Stimulated activated CD4-positive, alpha-beta T cell treated with anti-CD3 and anti-CD28 coated beads, Interleukin-15, amount 100 ng/mL, for 24 hours (primary cell): ENCODE measurements at places on chromosomes 5 and 9.
A peak's percentile ranks its signal among the peaks of the same experiment; 100 is the strongest.

DNA sequence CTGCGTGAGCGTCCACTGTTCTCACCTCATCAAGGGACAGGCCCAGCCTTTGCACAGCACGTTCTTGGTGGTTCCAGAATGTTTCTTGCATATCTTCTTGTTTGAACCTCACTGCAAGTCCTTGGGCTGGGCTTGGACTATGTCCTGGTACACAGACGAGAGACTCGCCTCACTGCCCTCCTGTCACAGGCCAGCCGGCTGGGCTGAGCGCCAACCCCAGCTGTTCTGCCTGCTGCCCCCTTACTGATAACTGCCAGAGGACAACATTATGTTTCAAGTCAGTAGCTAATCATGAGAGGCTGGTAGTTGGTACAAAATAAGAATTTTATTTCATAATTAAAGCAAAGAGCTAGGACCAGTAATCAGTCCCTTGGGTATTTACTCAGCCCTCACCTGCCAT lies 52.8 kb upstream of the LRRTM2 start:
- DNase-seq: no peak

DNA sequence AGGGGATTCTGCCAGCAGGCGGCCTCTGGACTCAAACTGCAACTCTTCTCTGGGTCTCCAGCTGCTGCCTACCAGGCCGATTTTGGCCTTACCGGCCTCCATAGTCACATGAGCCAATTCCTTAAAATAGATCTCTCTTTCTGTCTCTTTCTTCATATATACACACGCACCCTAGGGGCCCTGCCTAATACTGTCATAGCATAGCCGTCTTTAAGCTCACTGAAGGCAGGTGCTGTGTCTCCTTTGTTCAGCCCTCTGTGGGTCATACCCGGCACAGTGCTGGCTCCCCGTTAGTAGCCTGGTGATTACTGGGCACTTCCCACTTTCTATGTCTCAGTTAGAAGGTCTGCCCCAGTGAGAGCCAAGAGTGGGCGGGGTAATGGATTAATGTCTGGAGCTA lies 140.9 kb downstream of the HSPA4 start:
- no peak for DNase-seq

DNA sequence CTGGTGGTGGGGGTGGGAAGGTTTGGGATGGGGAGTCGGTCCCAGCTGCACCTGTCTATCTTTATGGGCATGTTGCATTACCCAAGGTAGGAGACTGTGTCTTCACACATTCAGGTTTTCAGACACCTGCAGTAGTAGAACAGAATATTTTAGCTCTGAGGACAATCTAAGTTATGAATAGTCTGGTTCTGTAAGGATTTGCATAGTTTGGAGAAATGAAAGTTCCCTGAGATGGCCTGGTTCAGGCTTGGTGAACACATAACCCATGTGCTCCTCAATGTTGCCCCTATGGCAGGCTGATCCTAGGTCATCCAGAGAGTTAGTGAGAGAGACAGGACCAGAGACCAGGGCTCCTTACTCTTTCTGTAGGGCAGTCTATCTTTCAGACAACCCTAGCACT lies 20.7 kb downstream of the TNFSF8 start:
- no peak for DNase-seq

DNA sequence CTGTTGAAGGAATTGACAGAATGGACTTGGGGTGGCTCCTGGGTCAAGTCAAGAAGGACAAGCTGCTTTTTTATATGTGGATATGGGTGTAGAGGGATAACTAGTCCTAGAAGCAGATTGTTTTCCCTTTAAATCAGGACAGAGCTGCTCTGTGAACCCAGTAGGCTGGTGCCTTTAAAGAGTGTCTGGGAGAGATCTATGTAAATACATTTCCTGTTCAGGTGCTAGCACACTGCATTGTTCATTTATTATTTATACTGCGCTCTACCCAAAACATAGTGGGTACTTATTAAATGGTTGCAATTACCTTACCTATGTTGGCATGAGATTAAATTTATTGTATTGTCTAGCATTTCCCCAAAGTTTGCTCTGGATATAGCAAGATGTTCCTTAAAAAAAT lies 86.6 kb upstream of the EQTN start:
- DNase-seq: no peak

DNA sequence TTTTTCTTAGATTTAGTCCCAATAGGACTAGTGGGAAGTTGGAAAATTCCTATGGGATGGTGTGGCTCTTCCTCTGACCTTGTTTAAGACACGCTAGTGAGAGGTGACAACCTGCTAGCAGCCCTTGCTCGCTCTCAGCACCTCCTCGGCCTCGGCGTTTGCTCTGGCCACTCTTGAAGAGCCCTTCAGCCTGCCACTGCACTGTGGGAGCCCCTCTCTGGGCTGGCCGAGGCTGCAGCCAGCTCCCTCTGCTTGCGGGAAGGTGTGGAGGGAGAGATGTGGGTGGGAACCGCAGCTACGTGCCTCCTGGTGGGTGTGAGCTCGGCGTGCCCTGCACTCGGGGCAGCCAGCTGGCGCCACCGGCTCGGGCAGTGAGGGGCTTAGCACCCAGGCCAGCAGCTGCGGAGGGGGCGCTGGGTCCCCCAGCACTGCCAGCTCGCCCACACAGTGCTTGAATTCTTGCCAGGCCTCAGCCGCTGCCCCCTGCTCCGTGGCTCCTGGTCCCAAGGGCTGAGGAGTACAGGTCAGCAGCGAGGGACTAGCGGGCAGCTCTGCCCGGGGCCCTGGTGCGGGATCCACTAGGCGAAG lies 254.5 kb upstream of the ANKRD55 start:
- no peak for DNase-seq

GRCh38 chr9:21903380-21903965 lies 90.7 kb downstream of the CDKN2A start:
- no peak for DNase-seq

GRCh38 chr9:115063058-115063845 lies 54.7 kb downstream of the TNC start:
- no peak for DNase-seq

- peak; percentile 58 for DNase-seq
Observed at GRCh38 chr5:150904479-150905311, at the start of gene ZNF300. Gene ZNF300 (minus strand): TSS chr5:150904980. CDS start chr5:150903155, 1,825 bp downstream.

- DNase-seq: no peak
Observed at GRCh38 chr5:15634591-15635288, 134.8 kb downstream of the FBXL7 start.

GRCh38 chr9:133130685-133131244 lies 9.7 kb upstream of the RALGDS start:
- peak; percentile 57 for DNase-seq

- no peak for DNase-seq
Observed at GRCh38 chr5:9859808-9860207, 229.7 kb upstream of the TAS2R1 start.

GRCh38 chr9:74755355-74755754 lies 132.4 kb downstream of the TRPM6 start:
- no peak for DNase-seq

DNA sequence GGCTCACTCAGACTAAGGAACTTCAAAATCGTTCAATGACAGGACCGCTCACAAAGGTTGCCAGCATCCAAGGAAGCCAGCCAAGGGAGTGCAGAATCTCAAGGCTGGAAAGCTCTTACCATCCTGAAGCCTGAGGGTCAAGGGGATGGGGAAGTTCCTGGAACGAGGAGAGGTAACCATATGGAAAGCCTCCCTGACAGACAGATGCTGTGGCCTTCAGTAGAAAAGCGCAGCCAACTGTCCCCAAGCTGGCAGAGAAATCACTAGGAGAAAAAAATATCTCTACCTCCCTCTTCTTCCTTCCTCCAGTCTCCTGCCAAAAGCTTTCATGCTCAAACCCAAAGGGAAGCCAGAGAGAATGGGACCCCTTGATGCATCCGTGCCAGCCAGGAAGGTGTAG lies 90.5 kb upstream of the RANBP3L start:
- no peak for DNase-seq

DNA sequence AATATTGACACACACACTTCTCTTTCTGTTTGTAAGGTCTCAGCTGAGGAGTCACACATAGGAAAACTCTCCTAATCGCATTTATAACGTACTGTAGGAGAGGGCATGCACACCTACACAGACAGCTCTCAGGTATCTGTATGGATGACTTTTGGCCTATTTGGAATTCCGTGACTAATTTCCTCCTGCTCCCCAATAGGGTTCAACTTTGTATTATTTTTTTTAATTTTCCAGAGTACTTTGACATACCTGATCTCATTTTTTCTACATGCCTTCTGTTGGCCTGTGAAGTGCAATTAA lies 195.9 kb downstream of the ARHGAP26 start:
- no peak for DNase-seq

DNA sequence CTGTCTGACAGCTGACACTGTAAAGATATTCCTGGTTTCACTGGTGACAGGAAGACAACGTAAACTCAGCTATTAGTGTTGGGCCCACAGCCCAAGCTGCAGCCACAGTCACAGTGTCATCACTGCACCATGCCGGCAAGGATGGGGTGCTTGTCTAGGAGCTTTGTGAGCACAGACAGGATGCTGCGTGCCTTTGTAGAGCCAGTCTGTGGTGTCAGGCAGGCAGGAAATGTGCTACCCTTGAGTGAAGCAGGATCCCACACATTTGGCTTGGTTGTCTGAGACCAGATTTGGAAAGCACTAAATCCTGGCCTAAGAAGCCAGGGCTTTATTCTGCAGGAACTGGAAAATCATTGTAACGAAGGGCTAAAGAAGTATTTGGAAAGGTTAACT lies 121.6 kb upstream of the ADAMTS16 start:
- DNase-seq: no peak

- no peak for DNase-seq
Observed at GRCh38 chr5:178287791-178288105, 55.1 kb upstream of the PHYKPL start.

DNA sequence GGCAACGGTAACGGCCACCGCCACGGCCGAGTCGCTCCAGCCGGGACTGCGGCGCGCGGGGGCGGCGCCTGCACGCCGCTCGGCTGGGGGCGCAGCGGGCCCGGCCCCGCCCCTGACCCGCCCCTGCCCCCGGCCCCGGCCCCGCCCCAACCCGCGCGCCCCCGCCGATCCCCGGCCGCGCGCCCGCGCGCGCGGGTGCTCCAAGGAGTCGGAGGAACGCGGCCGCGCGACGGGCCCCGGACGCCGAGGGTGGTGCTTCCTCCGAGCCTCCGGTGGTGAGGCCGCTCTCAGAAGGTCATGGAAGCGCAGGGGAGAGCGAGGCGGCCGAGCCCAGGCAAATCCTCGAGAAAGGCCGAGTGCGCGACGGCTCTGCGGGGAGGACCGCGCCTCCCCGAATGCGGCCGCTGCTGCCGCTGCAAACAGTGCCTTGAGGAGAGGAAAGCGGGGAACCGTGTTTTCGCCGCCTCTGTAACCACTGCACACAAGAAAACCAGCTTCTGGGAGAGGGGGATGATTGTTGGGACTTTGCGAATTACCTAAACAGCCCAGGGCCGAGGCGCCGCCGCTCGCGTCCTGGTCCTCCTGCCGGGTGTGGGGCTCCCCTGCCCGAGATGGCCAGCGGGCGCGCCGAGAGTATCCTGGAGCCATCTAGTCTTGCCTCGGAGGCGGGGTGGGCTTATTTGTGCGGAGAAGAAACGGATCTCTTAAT lies at the start of gene LIFR:
Gene LIFR (minus strand): TSS at position 48 of the 709 bp plus-strand sequence. CDS start 25,999 bp downstream, outside the sequence.
- peak; percentile 71 for DNase-seq

GRCh38 chr9:6410633-6411032 lies 2.4 kb upstream of the UHRF2 start:
- DNase-seq: no peak

DNA sequence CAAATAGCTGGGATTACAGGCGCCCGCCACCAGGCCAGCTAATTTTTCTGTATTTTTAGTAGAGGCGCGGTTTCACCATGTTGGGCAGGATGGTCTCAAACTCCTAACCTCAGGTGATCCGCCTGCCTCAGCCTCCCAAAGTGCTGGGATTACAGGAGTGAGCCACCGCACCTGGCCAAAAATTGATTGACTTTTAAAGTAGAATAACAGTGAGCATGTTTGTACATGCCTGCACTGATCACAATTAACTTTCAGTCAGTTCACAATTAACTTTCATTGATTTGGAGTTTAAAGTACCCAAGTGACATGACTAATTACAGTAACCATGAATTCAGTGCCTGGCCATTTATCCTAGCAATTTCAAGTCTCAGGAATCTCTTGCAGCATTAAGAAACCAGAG lies 61.3 kb downstream of the ANKH start:
- DNase-seq: no peak

DNA sequence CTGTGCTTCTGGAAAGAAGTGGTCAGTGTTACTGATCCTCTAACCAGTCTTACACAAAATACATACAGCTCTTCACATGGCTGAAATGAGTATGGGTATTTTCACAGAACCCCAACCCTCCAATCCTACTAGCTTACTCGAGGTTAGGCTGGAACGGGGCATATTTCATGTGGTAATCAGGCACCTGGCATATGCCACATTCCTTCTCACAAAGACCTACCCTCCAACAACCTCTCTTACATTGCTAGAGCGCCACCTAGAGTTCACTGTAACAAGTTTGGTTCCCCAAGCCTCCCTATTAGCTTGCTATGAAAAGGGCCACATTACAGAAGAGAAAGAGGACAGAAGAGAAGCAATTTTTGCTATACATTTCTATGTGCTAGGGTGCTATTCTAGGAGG lies 597.3 kb downstream of the PRELID2 start:
- no peak for DNase-seq

DNA sequence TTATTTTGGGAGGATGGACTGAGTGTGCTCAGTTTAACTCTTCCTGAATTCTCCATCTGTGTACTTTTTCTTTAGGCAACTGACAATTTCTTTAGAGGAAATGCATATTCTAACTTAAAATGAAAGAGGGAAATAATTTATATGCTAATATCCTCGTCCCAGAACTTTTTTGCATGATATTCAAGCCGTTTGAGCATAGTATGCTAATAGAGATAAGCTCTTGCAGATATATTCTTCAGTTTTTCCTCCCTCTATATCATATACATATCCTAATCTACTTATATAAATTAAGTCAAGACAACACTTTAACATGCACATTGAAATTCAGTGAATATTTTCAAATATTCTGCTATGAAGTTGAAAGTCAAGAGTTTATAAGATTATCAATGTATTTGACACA lies 84.7 kb downstream of the YTHDC2 start:
- no peak for DNase-seq

GRCh38 chr9:70117835-70118319 lies 74.2 kb downstream of the MAMDC2 start:
- DNase-seq: no peak

GRCh38 chr9:78620764-78621163 lies 323.8 kb downstream of the PSAT1 start:
- no peak for DNase-seq

- DNase-seq: no peak
Observed at GRCh38 chr9:98312365-98312764, 56.9 kb upstream of the TBC1D2 start.

DNA sequence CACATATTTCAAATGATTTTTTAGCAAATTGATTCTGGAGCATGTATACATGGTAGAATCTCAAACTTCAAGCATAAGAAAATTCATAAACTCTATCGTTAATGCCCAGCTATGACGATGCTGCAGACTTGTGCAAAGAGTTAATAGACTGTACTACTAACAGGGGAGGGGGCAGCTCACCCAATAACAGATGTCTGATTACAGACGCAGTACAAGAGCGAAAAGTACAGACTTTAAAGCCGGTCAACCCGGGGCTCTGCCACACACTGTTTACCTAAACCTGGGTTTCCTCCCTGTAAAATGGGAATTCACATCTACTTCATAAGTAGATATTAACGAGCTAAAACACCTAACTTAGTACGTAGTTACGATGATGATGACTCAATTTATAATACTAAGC lies 651 bp downstream of the TRIM23 start:
- no peak for DNase-seq

GRCh38 chr9:33164138-33164809 lies 2.9 kb downstream of the B4GALT1 start:
- peak; percentile 39 for DNase-seq

GRCh38 chr5:50658246-50658645 lies 8.2 kb upstream of the PARP8 start:
- no peak for DNase-seq
